ENCODE measurements at places on chromosomes 3 and 15. TPM values are rescaled to one million over a fixed set of nuclear protein-coding genes. Genes with fewer than 3 reads are reported as not detected.

The ATP10A gene
- 13.0 TPM for total RNA-seq

The HOMER2 gene
- 44.8 TPM for total RNA-seq

The ZBTB20 gene
- total RNA-seq = 11.6 TPM

The GOLGA6C gene
- total RNA-seq = 0.28 TPM

The GABRA5 gene
- 0.28 TPM for total RNA-seq

The CCDC191 gene
- total RNA-seq = 1.3 TPM

The CHRNA5 gene
- 0.56 TPM for total RNA-seq

The TOMM70 gene
- total RNA-seq = 62.1 TPM

The GABRG3 gene
- total RNA-seq = not detected

The IL17RB gene
- total RNA-seq = under 0.01 TPM

The VGLL3 gene
- total RNA-seq = 88.2 TPM

The REC114 gene
- not detected for total RNA-seq

The C3orf70 gene
- 1.9 TPM for total RNA-seq

The VWA5B2 gene
- not detected for total RNA-seq

The HACD2 gene
- 33.4 TPM for total RNA-seq

The AGTR1 gene
- total RNA-seq = 2.3 TPM

The IL12A gene
- 1.2 TPM for total RNA-seq

The XCR1 gene
- total RNA-seq = not detected

The TRH gene
- under 0.01 TPM for total RNA-seq

The TMEM207 gene
- not detected for total RNA-seq

The CFAP161 gene
- total RNA-seq = not detected

The APEH gene
- total RNA-seq = 127 TPM

Data from regular cardiac myocyte (primary cell).